Stimulated activated CD4-positive, alpha-beta T cell treated with anti-CD3 and anti-CD28 coated beads, Interleukin-12 subunit alpha, Interleukin-12 subunit beta, amount 100 ng/mL, for 24 hours (primary cell): ENCODE measurements at places on chromosomes 1 and 21.

GRCh38 chr21:29557200-29557599 is 258.5 kb downstream of the BACH1 start:
- DNase-seq = no peak

DNA sequence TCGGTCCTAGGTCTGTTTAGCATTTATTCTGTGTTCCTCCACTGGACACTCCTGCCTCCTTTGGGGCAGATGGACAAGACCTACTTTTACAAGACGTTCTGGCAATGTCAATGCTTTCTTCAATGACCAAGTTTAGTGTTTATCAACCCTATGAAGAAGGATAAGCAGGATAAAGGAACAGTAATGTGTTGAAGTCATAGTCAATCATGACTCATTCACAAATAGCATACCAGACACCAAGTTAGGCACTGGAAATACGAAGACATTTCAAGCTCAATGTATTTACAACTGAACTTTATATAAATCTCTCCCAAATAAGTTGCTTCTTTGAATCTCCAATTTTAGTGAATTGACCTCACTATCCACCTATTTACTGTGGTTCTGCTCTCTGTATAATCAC is 4.8 kb upstream of the SLC35D1 start:
- no peak for DNase-seq

- DNase-seq = no peak
Observed at GRCh38 chr1:92004129-92004528, 25.7 kb upstream of the EPHX4 start.

GRCh38 chr21:44849616-44850130 is 23.8 kb downstream of the PTTG1IP start:
- DNase-seq = no peak

- DNase-seq = no peak
Observed at GRCh38 chr1:211341999-211342398, 15.4 kb downstream of the TRAF5 start.

GRCh38 chr1:22830757-22831340 is 120.2 kb downstream of the EPHB2 start:
- DNase-seq = no peak

GRCh38 chr1:104264521-104264920 is 514.8 kb downstream of the AMY1C start:
- no peak for DNase-seq

- DNase-seq = no peak
Observed at GRCh38 chr1:186463926-186464325, 3.0 kb upstream of the PDC start.

GRCh38 chr1:184896000-184896399 is 78.3 kb downstream of the NIBAN1 start:
- DNase-seq = no peak

GRCh38 chr1:55155522-55155921 is 59.6 kb downstream of the USP24 start:
- no peak for DNase-seq

DNA sequence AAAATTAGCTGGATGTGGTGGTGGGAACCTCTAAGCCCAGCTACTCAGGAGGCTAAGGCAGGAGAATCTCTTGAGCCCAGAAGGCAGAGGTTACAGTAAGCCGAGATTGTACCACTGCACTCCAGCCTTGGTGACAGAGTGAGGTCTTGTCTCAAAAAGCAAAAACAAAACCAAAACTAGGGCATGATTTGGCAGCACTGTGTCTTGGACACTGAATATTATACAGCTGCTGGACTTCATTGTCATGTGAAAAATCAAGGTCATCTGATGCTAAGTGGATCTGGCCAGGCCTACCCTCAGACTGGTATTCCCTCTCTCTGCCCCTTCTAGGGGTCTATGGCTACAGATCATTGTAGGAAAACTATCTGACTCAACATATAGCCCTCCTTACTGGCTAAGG is 55.2 kb upstream of the MRPS6 start:
- no peak for DNase-seq

- no peak for DNase-seq
Observed at GRCh38 chr1:147611021-147611426, 59.3 kb downstream of the ACP6 start.

DNA sequence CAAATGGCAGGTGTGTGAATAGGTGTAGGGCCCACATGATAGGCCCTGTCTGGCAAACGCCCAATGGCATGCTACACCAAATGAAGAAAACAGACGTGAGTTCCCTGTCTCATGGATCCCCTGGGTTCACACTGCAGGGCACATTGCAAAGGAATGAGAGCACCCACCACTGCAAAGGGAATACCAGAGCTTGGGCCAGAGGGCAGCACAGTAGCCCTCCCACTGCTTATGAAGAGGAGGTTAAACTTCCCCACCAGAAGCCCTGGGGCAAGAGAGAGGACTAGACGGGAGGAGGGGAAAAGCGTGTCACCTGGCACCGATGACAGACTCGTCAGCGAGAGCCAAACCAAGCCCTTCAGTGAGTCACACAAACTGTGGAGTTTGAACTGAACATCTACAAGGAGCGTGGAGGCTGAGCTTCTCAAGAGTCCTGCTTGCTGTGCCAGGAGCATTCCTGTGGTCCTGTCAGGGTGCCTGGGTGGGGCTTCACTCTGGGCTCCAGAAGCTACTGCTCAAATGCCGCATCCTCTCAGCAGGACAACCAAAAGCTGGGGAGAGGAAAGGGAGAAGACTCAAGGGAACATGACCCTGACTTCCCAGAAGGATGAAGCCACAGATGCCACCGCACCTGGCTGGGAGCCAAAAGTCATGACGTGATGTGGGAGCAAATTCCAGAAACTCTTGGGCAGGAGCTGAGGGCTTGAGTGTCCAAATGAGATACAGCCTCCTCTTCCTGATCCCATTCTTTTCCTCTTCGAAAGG is 61.1 kb downstream of the TOMM20 start:
- DNase-seq = no peak

GRCh38 chr1:219092206-219092605 is 81.5 kb upstream of the LYPLAL1 start:
- no peak for DNase-seq

DNA sequence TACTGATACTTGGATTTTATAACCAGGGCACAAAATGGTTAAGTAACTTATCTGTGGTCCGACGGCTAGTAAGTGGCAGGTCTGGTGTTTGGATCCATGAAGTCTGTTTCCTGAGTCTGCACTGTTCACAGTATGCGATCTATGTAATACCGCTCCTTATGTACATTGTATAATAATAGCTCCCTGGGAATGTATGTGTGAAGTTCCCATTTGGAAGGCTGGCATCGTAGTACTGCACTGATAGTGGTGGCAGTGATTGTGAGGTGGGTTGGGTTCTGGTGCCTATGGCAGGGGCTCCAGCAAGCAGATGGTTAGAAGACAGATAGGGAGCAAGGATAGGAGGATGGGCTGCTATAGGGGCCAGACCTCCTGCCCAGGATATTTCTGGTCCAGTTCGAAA is 25.3 kb downstream of the ITSN1 start:
- DNase-seq = no peak

DNA sequence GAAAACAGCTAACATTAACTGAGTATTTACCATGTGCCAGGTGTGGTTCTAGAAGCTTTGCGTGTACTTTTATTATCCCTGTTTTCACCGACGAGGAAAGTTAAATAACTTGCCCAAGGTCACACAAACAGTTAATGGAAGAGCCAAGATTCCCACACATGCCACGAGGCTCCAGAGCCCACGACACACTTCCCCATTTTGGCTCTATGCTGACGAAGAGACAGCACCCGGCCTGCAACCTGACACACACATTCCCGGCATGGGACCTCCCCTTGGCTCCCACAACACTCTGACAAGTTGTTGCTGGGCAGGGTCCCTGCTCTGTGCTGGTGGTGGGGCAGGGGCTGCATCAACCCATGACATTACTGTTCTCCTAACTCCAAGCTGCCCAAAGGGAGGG is 52.8 kb downstream of the RAP1GAP start:
- DNase-seq = no peak

- DNase-seq = no peak
Observed at GRCh38 chr1:111191496-111191895, 8.9 kb downstream of the DENND2D start.

- no peak for DNase-seq
Observed at GRCh38 chr21:44371596-44371995, 18.2 kb downstream of the TRPM2 start.

DNA sequence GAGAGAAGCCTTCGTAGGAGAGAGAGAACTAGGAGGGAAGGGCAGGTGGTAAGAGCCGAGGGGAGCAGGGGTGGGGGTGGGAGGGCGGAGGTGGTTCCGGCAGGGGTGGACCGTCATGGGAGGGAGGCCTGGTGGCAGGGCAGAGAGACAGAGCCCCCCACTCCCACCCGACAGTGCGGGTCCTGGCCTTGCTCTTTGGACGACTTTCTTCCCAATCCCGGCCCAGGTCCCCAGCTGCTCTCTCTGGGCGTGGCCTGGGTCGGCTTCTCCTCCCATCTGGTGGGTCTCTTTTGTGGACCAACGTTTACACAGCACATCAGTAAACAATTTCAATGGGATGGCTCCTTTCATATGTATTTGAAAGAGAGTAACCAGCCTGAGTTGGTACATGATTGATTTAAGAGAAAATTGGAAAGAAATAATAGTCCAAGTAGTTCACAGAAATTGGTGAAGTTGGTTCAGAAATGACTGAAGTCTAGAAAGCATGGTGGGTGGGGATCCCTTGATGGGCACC is 56.9 kb downstream of the LDLRAD2 start:
- no peak for DNase-seq

DNA sequence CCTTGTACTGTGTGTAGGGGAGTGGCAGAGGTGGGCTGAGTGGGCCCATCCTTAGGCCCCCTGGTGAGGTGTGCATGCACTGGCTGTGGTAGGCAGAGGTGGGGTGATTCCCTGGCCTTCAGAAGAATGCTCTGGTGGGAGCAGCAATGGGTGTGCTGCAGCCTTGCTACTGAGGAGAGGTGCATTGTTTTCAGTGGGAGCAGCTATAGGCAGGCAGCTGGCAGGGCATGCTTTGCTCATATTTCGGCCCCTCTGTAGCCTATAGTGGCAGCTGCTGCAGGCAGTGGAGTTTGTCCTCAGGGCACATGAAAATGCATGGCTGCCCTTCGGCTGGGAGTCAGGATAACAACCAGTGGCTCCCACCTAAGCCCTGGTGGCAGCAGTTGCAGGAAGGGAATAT is 10.1 kb upstream of the KCTD3 start:
- no peak for DNase-seq

DNA sequence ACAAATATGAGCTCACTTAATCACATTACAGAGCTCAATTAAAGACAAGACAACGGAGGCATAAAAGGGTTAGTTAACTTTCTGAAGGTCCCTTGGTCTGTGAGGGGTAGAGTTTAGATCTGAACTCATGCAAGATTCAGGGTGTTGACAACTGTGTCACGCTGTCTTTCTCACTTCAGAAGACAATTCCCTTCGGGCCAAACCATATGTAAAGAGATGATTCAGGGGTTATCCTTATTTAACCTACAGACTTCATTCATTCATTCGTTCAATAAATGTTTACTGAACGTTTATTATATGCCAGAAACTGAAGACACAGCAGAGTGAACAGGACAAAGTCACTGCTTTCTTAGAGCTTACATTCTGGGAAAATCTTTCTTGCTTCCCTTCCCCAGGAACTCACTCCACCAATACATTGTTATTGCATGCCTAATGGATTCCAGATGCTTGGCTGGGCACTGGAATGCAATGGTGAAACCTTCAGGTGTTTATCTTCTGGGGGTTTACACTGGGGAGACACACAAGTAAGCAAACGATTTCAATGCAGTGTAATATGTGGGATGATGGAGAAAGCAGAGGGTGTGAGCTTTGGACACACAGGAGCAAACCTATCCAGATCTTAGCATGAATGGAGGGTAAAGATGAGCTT is 6.4 kb downstream of the XCL1 start:
- DNase-seq = no peak

DNA sequence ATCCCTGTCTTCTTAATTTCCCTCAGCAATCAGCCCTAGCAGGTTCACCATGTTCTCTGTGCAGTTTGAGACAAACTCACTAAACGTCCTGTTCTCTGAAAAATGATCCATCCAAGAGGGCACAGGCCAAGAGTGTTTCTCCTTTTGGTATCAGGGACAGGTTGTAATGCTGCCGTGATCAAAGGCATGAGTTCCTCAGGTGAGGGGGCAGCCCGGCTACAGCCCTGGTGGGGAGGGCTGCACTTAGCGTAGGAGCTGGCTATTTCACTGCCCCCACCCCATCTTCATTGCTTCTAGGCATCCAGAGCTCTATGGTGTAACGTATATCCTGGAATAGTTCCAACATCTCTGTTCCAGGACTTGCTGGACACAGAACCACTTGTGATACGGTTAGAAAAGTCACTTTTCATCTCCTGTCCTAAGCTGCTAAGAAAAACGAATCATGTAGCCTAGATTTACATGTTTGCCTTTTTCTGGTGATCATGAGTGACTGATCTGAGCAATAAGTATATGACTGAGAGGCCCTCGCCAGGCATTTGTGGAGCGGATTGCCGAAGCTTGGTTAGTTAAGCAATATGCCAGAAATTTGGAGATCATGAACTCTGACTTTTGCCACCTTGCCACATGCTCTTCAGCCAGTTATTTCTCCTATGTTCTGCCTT is 41.1 kb upstream of the SRP9 start:
- no peak for DNase-seq

- no peak for DNase-seq
Observed at GRCh38 chr1:41823471-41823870, 95.3 kb downstream of the HIVEP3 start.
